ENCODE measurements at places on chromosomes 5 and 9. TPM values are rescaled to one million over a fixed set of nuclear protein-coding genes. Genes with fewer than 3 reads are reported as not detected.

- H3K4me1 ChIP-seq: no peaks in the 10 kb centered on the region
- no peaks in the 10 kb centered on the region for H3K27me3 ChIP-seq
- H3K27ac ChIP-seq: no peak overlapping the region
- no peak for DNase-seq
- no peaks in the 10 kb centered on the region for H3K36me3 ChIP-seq
Measured at GRCh38 chr9:35579130-35579529, 25.9 kb upstream of the TESK1 start.

DNA sequence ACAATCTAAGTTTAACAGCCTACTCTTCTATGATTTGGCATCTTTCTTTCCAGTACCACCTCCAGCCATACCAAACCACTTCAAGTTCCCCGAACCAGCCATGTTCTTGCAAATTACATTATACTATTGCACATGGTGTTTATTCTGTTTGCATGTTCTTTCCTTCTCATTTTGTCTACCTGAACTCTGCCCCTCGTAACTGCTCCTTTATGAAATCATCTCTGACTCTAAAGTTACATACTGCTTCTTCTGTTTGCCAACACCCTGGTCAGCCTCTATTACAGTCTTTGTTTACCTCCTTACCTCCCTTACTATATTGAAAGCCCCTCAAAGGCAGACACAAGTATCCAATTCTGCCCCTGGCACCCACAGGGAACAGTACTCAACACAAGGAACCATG lies 6.0 kb downstream of the PPP6C start:
- peaks cover 4% of the 10 kb centered on the region for H3K4me1 ChIP-seq
- no peak overlapping the region for H3K27ac ChIP-seq
- no peak overlapping the region for H3K4me3 ChIP-seq
- no peaks in the 10 kb centered on the region for H3K36me3 ChIP-seq
- DNase-seq: no peak

GRCh38 chr5:143569213-143569701 lies 165.8 kb upstream of the NR3C1 start:
- no peak overlapping the region for H3K4me3 ChIP-seq
- no peak for DNase-seq
- H3K27me3 ChIP-seq: no peaks in the 10 kb centered on the region
- no peaks in the 10 kb centered on the region for H3K36me3 ChIP-seq
- no peaks in the 10 kb centered on the region for H3K4me1 ChIP-seq

DNA sequence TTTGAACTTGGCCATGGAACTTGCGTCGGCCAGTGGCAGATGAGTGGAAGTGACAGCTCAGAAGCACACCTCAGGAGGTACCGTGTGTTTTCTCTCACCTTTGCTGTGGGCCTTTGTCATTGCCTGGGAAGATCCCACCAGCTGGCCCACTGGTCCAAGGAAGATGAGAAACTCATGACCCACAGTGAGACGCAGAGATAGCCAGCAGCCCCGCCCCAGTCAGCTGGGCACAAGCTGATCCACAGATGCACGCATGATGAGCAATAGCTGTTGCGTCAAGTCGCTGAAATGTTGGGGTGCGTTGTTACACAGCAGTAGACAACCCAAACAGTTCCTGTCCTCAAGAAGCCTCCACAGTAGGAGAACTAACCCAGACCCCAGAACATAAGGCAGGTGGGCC lies 30.8 kb upstream of the UNC5A start:
- no peaks in the 10 kb centered on the region for H3K4me1 ChIP-seq
- no peak overlapping the region for H3K4me3 ChIP-seq
- no peak overlapping the region for H3K27ac ChIP-seq
- no peaks in the 10 kb centered on the region for H3K36me3 ChIP-seq
- no peak for DNase-seq

- H3K27me3 ChIP-seq: no peaks in the 10 kb centered on the region
- H3K27ac ChIP-seq: peak overlapping the region; percentile 26
- no peak overlapping the region for H3K4me3 ChIP-seq
- no peaks in the 10 kb centered on the region for H3K36me3 ChIP-seq
Measured at GRCh38 chr9:77505232-77505631, 142.9 kb downstream of the GNA14 start.

DNA sequence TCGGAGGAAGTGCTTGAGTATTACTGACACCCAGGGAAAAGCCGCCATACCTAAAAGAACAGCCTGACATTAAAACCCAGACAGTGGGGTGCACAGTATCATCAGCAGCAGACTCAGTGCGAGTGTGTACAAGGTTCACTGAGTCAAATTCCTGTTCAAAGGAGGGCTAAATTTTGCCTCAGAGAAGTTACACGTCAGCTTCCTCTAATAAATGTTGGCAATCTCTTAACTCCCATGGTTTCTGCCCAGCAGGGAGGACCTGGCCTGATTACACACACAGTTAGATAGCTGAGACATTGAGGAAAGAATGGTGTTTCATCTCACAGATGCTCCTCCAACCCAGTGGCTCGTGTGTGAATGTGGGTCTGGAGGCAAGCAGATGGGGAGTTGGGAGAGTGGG lies 38.2 kb downstream of the NIPSNAP3B start:
- no peaks in the 10 kb centered on the region for H3K36me3 ChIP-seq
- H3K4me1 ChIP-seq: no peaks in the 10 kb centered on the region
- no peak for DNase-seq
- no peaks in the 10 kb centered on the region for H3K27me3 ChIP-seq

- no peak for DNase-seq
- no peaks in the 10 kb centered on the region for H3K4me1 ChIP-seq
- no peak overlapping the region for H3K27ac ChIP-seq
- H3K36me3 ChIP-seq: no peaks in the 10 kb centered on the region
- no peaks in the 10 kb centered on the region for H3K27me3 ChIP-seq
Measured at GRCh38 chr9:7906783-7907550, 107.4 kb upstream of the DMAC1 start.

GRCh38 chr9:121013911-121014310 lies 36.2 kb downstream of the C5 start:
- H3K27ac ChIP-seq: no peak overlapping the region
- H3K27me3 ChIP-seq: no peaks in the 10 kb centered on the region
- H3K4me1 ChIP-seq: no peaks in the 10 kb centered on the region
- DNase-seq: no peak
- H3K36me3 ChIP-seq: no peaks in the 10 kb centered on the region

DNA sequence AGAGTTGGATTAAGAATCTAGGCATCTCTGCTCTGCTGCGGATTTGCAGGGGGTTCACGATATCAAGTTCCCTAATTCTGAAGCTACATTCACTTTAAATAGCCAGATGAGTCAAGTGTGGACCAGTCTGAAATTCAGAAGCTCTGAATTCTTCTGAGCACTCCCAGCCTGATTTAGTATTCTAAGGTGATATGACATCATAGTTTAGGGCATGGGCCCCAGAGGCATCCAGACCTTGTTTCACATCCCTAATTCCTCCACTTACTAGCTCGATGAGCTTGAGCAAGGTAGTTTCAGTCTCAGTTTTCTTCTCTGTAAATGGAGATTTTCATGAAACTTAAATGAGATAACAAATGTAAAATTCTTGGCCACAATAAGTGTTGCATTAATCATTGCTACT lies 65.2 kb downstream of the TMEM167A start:
- no peaks in the 10 kb centered on the region for H3K4me1 ChIP-seq
- H3K27ac ChIP-seq: no peak overlapping the region
- no peaks in the 10 kb centered on the region for H3K27me3 ChIP-seq
- H3K4me3 ChIP-seq: no peak overlapping the region
- no peak for DNase-seq

Gene KIF4B
- total RNA-seq: not detected

DNA sequence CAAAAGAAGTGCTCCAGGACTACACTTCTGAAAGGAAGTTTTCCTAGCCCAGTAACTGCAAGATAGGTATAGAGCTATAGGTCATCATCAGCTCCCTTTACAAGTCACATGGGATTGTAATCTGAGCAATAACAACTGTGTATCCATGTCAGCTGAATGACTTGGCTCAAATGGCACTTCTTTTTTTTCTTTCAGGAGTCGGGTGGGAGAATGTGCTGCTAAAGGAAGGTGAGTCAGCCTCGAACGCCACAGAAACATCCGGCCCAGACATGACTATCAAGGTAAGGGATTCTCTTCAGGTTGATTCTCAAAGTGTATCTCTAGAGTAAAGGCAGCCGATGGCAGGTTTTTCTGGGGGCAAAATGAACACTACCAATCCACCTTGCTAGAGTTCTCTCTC lies 192.2 kb downstream of the C9orf152 start:
- H3K36me3 ChIP-seq: no peaks in the 10 kb centered on the region
- no peak overlapping the region for H3K4me3 ChIP-seq
- H3K27me3 ChIP-seq: no peaks in the 10 kb centered on the region
- no peak overlapping the region for H3K27ac ChIP-seq
- no peak for DNase-seq

- no peaks in the 10 kb centered on the region for H3K36me3 ChIP-seq
- H3K27me3 ChIP-seq: no peaks in the 10 kb centered on the region
- no peak for DNase-seq
- H3K4me3 ChIP-seq: no peak overlapping the region
- no peaks in the 10 kb centered on the region for H3K4me1 ChIP-seq
Measured at GRCh38 chr9:132129535-132129934, 32.3 kb upstream of the NTNG2 start.

GRCh38 chr9:84002344-84002743 lies 21.7 kb downstream of the RMI1 start:
- no peaks in the 10 kb centered on the region for H3K36me3 ChIP-seq
- DNase-seq: no peak
- H3K4me3 ChIP-seq: no peak overlapping the region
- H3K27me3 ChIP-seq: no peaks in the 10 kb centered on the region

Gene HTR1A
- not detected for total RNA-seq

Gene GPX3
- total RNA-seq: 217 TPM

Gene HIGD2A
- total RNA-seq: 20.0 TPM

- no peaks in the 10 kb centered on the region for H3K27me3 ChIP-seq
- no peaks in the 10 kb centered on the region for H3K36me3 ChIP-seq
- DNase-seq: no peak
- no peak overlapping the region for H3K27ac ChIP-seq
- no peaks in the 10 kb centered on the region for H3K4me1 ChIP-seq
Measured at GRCh38 chr5:123305751-123306150, 117.5 kb downstream of the CEP120 start.

GRCh38 chr5:143338658-143339366 lies 64.7 kb downstream of the NR3C1 start:
- no peak overlapping the region for H3K4me3 ChIP-seq
- no peaks in the 10 kb centered on the region for H3K36me3 ChIP-seq
- DNase-seq: no peak
- no peak overlapping the region for H3K27ac ChIP-seq

GRCh38 chr9:126125577-126125976 lies 201.1 kb upstream of the MVB12B start:
- H3K4me3 ChIP-seq: no peak overlapping the region
- H3K36me3 ChIP-seq: no peaks in the 10 kb centered on the region
- no peak overlapping the region for H3K27ac ChIP-seq
- no peaks in the 10 kb centered on the region for H3K4me1 ChIP-seq
- no peaks in the 10 kb centered on the region for H3K27me3 ChIP-seq

Gene FOXB2
- total RNA-seq: not detected

DNA sequence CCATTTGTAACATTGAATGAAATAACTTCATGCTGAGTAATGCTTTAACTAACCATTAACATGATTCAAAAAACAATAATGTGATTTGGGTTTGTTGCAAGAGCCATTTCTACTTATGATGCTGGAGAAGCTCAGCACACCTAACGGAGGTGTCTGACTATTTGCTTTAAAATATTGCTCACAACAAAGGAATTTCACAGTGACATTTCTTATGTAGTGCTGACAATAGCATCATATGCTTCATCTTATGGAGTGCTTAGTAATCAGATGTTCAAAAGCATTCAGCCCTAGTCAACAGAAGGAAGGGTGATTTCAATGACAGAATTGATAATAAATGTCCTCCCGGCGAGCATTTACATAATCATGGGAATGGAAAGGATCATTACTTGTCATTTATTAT lies 1003.3 kb upstream of the COX7C start:
- no peaks in the 10 kb centered on the region for H3K4me1 ChIP-seq
- DNase-seq: no peak
- H3K27ac ChIP-seq: no peak overlapping the region
- H3K4me3 ChIP-seq: no peak overlapping the region
- H3K36me3 ChIP-seq: no peaks in the 10 kb centered on the region

GRCh38 chr9:131912671-131913070 lies 167.0 kb downstream of the MED27 start:
- H3K4me1 ChIP-seq: no peaks in the 10 kb centered on the region
- no peaks in the 10 kb centered on the region for H3K36me3 ChIP-seq
- no peak overlapping the region for H3K27ac ChIP-seq
- no peak for DNase-seq
- no peak overlapping the region for H3K4me3 ChIP-seq

DNA sequence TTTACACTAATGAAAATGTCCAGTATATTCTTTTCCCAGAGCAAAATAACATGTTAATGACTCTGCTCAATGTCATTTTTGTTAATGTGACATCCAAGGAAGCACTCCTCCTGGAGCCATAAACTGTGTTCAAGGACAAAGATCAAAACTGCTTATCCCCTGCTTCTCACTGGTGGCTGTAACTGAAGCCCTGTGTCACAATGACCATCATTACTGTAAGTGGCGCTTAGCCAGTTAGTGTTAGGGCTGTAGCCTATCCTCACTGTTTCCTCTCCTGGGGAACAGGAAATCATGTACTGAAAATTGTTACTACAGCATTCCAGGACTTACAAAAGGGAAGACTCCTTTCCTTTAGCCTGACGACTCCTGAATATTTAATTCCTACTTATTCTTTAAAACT lies 71.7 kb upstream of the COX7C start:
- no peak for DNase-seq
- no peak overlapping the region for H3K27ac ChIP-seq
- peaks cover 3% of the 10 kb centered on the region for H3K27me3 ChIP-seq
- no peak overlapping the region for H3K4me3 ChIP-seq
- no peaks in the 10 kb centered on the region for H3K36me3 ChIP-seq

DNA sequence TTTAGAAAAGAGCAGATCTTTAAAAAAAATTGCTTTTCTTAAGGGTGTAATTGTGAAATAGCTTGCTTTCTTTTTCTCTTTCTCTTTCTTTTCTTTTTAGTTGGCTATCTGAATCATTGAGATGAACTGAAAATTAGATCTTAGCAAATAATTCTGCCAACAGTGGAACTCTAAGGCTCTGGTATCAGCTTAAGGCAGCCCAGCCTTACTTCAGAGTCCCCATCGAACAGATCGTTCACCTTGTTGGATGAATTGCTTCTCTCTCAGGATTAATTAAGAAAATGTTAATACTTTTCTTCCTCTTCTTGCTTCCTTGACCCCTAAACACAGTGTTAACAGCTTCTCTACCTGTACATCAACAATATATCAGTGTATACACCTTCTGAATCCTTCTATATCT lies 92.1 kb downstream of the ZCCHC7 start:
- no peak for DNase-seq
- no peaks in the 10 kb centered on the region for H3K4me1 ChIP-seq
- H3K27ac ChIP-seq: no peak overlapping the region
- no peaks in the 10 kb centered on the region for H3K27me3 ChIP-seq
- no peaks in the 10 kb centered on the region for H3K36me3 ChIP-seq
- H3K4me3 ChIP-seq: no peak overlapping the region

DNA sequence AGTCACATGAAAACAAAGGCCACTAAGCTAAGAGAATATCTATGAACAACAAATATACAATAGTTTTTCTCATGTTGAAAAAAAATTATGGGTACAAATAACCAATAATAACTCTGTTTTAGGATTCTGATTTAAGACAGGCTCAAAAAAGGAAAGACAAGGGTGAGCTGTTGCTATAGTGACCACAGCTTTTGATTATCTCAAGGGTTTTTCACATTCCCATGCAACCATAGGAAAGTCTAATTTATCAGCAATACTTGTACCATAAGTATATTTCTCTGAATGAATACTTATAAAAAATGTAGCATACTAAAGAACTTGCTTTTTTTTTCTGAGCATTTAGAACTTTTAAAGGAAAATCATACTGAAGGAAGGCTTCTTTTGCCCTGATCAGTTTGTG lies 68.0 kb downstream of the MRPS27 start:
- H3K4me3 ChIP-seq: no peak overlapping the region
- no peaks in the 10 kb centered on the region for H3K36me3 ChIP-seq
- no peaks in the 10 kb centered on the region for H3K4me1 ChIP-seq

Data from uterus (tissue), 4 donors.